ENCODE measurements at places on chromosomes 1 and 21. TPM values are rescaled to one million over a fixed set of nuclear protein-coding genes. Genes with fewer than 3 reads are reported as not detected.

Gene STIL
- polyA plus RNA-seq: 8.9 TPM

Gene EFNA3
- 4.9 TPM for polyA plus RNA-seq

GRCh38 chr1:229363723-229364122, 20.9 kb upstream of the CCSAP start:
- DNase-seq: no peak

DNA sequence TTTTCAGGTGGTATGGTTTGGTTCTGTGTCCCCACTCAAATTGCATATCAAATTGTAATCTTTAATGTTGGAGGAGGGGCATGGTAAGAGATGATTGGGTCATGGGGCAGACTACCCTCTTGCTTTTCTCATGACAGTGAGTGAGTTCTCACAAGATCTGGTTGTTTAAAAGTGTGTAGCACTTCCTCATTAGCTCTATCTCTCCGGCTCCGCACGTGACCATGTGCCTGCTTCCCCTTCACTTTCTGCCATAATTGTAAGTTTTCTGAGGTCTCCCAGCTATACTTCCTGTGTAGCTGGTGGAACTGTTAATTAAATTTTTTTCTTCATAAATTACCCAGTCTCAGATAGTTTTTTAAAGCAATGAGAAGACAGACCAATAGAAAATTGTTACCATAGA, 843.2 kb downstream of the AMY1C start:
- DNase-seq: no peak

DNA sequence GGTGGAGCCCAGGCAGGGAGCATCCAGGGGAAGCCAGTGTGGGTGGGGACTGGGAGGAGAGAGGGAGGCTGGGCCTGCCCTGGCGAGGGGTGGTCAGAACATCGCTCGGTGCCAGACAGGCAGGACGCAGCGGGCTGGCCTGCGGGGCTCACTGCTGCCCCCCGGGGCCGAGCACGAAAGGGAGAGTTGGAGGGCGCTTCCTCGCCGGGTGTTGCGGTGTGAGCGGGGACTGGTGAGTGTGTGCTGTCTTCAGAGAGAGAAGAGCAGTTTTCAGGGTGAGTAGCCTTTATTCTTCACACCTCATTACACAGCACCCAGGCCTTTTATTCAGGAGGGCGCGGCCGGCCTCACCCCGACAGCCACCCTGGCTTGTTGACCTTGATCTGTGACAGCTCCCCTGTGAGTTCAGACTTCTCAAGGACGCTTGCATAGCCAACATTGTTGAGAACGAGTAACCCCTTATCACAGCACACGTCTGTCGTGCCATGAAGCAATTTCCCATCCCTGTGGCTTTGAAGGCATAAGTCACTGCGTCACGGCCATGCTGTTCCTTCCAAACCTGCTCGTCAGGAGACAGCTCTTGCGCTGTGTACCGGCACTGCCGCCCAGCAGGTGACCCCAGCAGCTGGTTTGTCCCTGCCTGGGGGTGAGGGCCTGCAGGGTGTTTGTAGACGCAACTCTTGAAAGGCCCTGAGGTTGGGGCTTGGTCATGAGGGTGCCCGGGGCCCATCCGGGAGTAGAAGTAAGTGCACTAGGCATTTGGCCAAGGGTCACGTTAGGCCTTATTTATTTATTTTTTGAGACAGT, 54.6 kb downstream of the PRKCZ start:
- no peak for DNase-seq

DNA sequence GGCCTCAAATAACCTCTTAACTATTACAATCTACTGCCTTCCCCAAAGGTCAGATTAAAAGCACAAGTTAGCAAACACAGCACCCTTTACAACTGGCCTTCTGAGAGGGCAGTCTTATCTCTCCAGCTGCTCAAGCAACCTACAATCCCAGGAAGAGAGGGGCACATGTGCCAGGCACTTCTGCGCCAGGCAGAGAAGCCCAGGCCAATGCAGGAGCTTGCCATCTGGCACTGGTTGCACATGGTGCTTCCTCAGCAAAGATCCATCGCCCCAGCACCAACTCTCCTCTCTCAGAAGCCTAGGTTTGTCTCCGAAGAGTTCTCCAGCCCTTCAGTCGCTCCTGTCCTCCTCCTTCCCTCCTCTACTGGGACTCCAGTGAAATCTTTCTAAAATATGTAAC, 2.5 kb downstream of the STK40 start:
- no peak for DNase-seq

DNA sequence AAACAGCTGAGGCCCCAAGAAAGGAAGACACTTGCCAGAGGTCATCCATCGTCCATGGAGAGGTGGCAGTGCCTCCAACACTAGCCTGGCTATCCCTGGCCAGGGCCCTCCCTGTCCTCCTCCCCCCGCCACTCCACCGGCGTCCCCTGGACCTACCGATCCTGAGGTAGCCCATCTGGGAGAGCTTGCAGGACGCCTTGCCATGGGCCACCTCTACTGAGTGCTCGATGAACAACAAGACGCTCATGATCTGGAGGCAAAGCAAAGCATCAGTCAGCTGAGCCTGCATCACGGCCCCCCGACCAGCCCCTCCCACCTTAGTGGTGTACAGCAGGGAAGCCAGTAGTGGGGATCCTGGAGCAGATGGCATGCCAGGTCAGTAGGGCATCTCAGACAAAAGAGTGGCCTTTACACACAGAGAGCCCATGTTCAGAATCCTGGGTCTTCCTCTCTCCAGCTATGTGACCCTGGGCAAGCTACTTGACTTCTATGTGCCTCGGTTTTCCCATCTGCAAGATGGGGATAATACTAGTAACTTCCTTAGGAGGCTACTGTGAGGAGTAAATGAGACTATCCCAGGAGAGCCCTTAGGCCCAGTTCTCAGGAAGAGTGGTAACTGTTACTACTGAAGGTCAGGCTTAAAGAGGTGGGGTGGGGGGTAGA, 15.1 kb downstream of the LAPTM5 start:
- no peak for DNase-seq

DNA sequence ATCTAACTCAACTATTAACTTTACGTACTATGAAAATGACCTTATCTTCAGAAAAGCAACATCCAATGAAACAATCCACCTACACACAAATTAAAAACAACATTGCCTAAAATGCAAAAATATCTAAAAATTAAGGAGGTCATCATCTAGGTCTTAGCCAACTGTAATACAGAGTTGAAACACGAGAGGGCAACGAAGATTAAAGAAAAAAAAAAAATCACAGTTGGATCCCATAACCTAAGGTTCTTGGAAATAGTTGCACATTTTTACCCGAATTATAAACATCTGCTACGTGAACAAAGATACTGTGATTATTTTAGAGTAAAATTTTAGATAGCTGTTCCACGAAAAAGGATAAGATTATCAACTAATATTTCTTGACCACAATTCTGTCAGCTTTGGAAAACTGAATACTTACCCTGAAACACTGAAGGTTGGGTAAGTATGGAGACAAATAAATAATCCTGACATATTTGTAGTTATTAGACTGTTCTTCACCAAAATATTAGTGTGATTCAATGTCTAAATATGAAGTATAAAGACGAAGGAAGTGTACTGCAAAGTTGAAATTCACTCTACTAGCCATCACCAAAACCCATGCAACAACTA, 88.0 kb upstream of the AK4 start:
- DNase-seq: no peak

DNA sequence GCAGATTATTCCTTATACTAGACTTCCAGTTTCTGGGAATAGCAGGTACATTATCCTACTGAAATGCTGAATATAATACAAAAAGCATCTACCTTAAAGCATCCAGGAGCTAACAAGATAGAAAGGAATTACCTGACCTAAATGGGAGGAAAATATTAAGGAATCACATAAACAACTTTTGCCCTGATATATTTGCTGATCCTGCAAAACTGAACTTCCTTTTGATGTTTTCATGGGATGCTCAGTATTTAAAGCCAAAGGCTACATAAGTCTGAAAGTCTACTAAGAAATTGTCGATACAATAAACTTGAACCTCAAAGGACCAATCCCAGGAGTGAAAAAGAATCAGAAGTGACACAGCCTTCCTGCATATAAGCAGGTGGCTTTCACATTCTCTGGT, 85.6 kb upstream of the C1orf21 start:
- DNase-seq: no peak
